ENCODE measurements at places on chromosomes 2 and 18.

GRCh38 chr2:234951664-234952269 is at the start of gene SH3BP4:
Gene SH3BP4 (plus strand): TSS chr2:234952017. CDS start chr2:235035003, 82,986 bp downstream.
- DNase-seq = no peak

DNA sequence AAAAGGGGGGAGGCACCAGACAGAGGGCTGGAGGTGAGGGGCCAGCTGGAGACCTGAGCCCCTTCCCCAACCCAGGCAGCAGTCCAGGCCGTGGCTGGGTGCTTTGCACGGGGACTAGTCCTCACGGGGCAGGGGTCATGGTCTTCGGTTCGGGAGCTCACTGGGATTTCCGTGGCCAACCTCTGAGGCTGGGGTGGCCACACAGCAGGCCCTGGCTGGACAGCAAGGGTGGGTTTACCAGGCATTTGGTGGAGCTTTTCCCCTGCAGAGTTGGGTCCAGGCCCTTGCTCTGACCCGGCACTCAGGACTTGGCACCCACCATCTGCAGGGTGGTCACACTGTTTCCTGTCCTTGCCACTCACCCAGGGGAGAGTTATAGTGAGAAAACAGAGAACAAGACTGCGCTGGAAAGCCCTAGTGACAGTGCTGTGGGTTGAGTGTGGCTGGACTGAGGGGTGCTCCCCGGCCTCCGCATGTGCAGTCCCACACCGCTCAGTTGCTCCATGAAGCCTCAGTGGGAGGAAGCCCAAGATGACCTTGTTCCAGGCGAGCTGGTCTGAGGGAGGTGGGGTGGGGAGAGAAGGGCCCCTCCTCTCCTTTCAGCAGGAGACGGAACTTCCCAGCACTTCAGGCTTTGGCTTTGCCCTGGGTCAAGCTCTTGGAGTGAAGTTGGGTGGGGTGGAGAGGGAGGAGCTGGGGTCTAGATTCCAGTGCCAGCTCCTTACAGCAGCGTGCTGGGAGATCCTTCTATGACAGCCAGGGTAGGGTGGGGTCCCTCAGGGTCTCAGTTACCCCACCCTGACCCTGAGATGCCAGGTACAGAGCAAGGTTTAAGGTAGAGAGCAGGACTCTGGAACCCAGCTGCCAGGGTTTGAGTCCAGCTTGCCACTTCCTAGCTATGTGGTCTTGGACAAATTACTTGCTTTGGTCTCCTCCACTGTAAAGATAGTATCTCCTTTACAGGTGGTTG is 219.8 kb downstream of the DYSF start:
- DNase-seq = no peak

- no peak for DNase-seq
Measured at GRCh38 chr2:204604061-204604460, 58.8 kb downstream of the PARD3B start.

GRCh38 chr2:217714287-217714751 is 288.5 kb downstream of the TNS1 start:
- DNase-seq = no peak

DNA sequence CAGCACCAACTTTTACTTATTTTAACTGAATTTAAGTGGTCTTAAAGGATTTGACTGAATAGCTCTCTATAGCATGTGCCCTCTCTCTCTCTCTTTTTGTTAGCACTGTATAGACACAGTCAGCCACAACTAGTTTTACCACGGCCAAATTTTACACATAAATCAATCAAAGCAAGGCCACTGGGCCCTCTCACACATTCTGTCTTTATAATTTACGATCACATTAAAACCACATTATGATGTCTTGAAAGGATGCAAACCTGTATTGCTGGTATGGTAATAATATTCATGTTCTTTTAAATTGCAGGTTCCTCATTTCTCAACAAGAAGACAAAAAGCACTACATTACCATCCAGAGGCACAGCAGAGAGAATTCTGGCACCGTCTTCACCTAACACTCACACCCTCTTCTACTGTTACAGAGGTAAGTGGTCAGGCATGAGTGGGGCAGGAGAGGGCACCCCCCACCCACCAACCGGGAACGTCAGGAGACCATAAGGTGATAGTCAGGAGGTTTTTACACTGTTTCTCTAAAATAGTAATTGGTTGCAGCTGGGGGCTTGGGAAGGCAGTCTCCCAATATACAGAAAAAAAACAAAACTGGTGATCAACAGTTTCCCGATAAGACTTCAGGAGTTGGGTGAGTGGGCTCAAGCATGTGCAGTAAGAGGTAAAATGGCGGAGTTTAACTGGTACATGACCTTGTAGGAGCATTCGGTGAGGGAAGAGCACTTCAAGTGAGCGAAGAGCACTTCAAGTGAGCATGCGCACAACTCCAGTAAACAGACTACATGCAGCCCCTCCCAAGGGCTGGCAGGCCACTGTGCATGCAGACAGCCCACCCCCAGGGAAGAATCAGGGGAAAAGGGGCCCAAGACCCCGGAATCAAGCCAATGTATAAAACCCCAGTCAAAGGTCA is 296.7 kb downstream of the PIEZO2 start:
- no peak for DNase-seq

GRCh38 chr2:240229603-240230235 is 89.3 kb upstream of the OTOS start:
- DNase-seq = no peak

GRCh38 chr2:107072150-107072940 is 186.4 kb upstream of the ST6GAL2 start:
- DNase-seq = no peak

- no peak for DNase-seq
Measured at GRCh38 chr2:120836281-120836680, 100.6 kb downstream of the GLI2 start.

DNA sequence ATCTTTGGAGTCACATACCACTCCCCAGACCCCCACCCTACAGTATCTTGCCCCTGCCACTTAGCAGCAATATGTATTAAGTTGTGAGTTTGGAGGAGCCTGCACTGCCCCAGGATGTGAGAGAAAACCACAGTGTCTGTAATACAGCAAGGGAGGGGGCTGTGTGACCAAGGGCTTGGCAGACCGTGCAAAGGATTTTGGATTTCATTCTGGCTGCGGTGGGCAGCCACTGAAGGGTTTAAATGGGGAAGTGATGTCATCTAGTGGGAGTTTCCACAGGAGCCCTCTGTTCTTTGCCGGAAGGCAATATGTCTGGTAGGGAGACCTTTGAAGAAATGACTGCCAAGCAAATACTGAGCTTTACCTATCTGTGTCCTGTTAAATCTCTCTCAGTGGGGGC is 202.4 kb downstream of the FHOD3 start:
- no peak for DNase-seq

DNA sequence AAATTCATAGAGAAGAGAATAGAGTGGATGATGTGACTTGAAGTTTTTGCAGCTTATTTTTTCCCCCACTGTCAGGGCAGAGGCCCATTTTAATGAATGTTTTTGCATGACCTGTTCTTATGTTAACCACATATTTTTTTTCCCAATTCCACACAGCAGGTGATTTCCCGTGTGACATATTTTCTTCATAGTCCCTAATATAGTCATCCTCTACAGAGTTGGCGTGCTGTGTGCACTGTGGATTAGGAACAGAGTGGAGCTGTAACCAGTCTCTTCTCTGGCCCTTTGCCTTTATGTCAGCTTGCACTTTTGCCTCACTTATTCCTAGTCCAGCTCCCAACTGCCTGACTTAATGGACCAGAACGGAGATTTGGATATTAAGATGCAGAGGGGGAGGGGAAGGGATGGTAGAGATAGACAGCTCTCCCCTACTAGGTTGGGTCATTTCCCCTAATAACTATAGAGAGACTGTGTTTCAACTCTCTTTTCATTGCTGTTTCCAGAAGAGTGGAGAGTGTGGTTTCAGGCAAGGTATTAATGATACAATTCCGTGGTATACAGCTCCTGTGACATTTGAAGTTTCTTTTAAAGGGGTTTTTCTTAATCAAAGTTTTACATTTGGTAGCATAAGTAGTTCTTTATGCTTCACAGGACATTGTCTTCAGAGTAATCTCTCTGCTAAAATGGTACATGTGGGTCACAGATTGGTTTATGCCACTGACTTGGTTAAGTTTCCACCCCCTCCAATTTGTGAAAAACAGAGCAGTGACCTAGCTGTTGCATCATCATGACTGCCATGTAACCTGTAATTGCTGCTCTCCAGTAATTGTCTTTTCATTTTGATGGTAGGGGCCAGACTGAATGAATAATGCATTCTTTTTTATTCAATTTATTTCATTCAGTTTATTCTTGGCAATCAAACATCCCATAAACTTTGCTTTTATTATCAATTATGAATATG is 161.3 kb downstream of the HAUS1 start:
- no peak for DNase-seq

DNA sequence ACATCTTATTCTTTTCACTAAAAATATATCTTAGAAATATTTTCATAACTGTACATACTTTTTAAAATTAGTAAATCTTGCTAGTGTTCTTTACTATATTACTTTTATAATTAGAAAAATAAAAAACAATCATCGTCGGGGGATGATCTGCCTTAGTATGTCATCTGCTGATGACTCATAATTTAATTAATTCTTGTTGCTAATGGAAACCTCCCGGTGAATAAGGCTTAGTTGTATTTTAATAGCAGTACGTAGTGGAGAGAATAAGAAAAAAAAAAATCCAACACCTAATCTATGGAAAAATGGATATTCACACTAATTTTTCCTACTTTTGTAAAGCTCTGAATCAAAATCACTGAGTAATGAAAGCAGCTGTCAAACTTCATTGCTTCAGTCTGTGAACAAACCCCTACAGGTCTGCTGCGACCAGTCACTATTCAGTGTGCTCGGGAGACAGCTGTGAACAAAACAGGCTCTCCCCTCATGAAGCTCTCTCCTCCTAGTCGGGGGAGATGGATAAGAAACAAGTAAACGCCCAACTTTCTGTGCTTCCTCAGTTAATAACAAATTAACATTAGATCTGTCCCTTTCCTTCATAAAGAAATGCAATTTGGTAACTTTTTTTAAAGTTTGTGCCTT is 97.4 kb upstream of the UPP2 start:
- no peak for DNase-seq

- no peak for DNase-seq
Measured at GRCh38 chr2:118969734-118970395, 27.9 kb downstream of the MARCO start.

DNA sequence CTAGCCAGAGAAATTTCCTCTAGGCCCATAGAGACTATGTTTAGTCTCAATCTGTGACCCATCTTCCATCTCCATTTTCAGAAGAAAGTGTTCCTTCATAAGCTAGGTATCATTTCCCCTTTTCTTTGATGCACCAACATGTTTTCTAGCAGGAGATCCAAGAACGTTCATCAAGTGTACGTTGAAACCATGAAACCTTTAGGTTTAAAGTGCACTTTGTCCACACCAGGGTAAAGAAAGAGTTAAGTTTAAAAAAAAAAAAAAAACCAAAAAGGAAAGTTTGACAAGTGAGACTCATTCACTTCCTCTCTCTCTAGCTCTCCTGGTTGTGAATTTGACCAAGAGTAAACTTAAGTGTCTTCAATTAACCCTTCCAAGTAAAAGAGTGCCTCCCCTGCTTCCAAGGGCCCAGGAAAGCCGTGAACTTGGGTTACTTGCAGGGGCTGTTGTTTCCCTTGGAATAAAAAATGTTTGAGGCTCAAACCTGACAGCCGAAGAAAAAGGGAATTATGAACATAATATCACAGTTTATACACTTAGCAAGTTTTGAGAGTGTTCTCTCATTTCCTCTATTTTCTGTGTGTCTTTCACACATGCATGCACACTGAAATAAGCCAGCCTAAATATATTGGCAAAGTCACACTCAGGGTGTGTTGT is 56.7 kb downstream of the LBH start:
- no peak for DNase-seq

DNA sequence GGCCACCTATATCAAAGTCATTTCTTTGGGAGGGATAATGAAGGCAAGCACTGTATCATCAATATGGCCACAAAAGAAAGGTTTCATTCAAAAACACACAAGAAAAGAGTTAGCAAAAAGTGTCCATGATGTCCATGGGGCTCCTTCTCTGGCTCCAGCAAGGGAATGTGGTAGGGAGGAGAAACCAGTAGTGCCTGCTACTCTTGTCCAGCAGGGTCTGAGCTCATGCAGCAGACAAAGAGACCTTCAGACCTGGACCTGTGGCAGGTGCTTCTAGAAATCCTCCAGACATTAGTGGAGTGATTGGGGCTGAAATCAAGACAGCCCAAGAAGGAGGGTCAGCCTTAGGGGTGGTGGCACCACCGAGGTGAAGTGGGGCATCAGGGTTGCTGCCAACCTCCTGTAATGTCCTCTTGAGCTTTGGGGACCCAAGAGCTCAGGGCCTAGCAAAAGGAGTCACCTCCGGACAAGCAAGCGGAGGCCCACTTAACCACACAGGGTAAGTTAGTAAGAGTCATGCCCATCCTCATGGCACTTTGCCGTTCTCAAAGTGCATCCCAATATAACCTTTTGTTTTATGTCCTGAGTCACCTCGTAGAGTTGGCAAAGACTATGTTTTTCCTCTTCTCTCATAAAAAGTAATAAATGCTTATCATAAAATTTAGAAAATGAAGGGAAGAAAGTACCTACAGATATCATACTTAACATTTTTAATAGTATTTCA is 112.6 kb upstream of the YPEL5 start:
- no peak for DNase-seq

- DNase-seq = no peak
Measured at GRCh38 chr18:61791031-61791430, 101.8 kb downstream of the RNF152 start.

DNA sequence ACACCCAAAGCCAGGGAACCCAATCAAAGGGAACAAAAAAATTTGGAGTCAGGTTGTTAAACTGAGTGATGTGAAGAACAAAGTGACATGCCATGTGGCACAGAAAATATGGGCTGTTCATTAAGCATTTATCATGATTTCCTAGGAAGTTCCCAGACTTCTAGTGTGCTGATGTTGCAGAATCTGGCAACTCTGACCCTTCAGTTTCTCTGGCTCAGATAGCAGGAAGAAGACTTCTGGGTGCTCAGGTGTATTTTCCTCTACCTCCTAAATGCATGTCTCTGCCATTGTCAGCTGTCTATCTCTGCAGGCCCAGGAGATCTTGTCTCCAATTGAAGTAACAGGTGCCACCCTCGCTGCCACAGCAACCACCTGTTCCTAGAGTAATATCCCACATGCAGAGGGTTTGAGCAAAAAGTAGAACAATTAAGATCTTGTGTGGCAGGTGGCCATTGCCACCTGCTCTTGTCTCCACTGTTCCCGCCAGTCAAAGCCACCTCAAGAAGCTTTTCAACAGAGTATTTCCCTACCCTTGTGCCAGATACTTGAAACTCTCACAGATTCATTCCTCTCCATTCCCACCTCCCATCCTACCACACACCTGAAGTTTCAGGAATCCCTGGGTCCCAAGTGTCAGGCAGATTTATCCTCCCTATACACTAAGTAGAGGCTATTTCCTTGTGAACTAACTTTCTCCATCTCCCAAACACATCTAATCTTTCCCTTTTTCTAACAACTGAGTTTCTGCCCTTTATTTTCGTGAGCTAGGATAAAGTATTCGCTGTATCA is 533.7 kb upstream of the CHAC2 start:
- DNase-seq = no peak

- no peak for DNase-seq
Measured at GRCh38 chr18:57107140-57107832, 39.6 kb upstream of the BOD1L2 start.

DNA sequence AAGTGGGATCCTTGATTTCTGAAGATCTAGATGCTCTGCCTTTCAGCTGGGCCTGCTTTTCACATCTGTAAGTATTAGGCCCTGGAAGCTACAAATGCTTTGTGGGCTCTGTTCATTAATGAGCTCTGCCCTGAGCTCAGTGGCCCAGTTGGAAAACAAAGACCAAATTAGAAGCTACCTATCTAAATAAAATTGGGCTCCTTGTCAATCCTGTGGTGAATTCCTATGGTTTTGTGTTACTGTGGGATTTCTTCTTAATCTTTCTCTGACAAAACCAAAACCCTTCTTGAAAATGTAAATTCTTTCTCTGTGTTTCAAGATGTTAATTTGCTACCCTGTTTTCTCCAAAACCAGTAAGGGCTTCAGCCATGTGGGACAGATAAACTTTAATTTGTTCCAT is 219.0 kb upstream of the HS6ST1 start:
- no peak for DNase-seq

All from stimulated activated CD4-positive, alpha-beta T cell treated with anti-CD3 and anti-CD28 coated beads, Interleukin-12 subunit alpha, Interleukin-12 subunit beta, amount 100 ng/mL, for 24 hours (primary cell).